ENCODE measurements at places on chromosomes 5 and 9.

- peak; percentile 15 for DNase-seq
Observed at GRCh38 chr9:17578911-17579793, at the start of gene SH3GL2. Gene SH3GL2 (plus strand): TSS chr9:17579066.

DNA sequence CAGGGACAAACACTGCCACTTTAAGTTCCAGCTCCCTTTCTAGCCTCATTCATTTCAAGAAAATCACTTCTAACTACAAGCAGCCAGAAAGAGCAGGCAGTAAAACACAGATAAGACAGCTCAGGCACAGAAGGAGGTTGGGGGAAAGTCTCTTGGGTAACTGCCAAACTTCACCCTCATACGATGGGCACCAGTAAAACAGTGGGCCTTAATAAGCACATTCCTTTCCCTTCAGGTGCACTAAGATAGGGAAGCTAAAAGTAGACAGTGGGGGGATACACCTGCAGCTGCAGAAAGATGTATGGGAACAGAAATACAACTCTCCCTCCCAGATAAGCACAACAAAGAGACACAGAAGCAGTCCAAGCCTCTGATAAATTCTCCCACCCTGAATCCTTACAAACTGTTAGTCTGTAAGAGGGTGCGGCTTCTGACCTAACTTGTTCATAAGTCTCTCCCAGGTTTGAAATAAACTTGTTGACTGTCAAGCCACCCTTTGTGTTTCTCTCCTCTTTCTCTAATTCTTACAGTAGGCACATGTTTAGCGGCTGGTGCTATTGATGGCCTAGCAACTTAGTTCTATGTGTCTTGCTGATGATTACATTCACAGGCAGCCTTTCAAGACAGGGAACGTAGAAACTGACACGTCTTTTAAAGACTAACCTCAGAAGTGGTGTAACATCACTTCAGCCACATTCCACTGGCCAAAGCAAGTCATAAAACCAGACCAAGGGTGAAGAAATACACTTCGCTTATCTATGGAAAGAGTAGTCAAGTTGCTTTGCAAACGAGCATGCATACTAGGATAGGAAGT is 6.8 kb upstream of the CKS2 start:
- DNase-seq = no peak

- no peak for DNase-seq
Observed at GRCh38 chr5:1380910-1381309, 36.0 kb upstream of the CLPTM1L start.

DNA sequence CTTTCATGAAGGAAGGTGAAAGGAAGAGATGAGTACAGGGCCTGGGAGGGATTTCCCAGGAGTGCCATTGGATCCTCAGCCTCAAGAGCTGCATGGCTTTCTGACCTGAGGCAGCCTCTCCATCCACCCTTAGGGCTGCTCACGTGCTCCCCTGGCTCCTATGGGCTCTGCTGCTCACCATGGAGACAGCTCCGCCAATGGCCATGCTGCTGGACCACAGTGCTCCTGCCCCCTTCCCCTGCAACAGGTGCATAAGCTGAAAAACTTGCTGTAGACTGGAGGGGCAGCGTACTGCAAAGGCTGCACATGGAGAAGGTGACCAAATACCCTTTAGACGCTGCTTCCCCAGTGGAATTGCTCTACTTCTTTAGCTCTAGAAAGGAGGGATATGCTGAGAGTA is 112.7 kb upstream of the PANK3 start:
- no peak for DNase-seq

GRCh38 chr5:53480416-53481158 is at the start of gene FST:
Gene FST (plus strand): TSS chr5:53480629. CDS start chr5:53480792, 163 bp downstream.
- DNase-seq = peak; percentile 28

- no peak for DNase-seq
Observed at GRCh38 chr5:176527246-176528222, 9.7 kb downstream of the RNF44 start.

- DNase-seq = no peak
Observed at GRCh38 chr9:83154821-83155220, 91.9 kb upstream of the RASEF start.

DNA sequence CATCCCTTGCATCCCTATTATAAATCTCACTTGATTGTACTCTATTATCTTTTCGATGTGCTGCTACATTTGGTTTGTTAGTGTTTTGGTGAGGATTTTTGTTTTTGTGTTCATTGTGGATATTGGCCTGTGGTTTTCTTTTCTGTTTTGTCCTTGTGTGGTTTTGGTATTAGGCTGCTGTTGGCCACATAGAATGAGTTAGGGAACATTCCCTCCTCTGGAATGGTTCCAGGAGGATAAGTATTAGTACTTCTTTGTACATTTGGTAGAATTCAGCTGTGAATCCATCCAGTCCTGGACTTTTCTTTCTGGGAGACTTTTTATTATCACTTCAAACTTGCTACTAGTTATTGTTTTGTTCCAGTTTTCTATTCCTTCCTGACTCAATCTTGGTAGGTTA is 287.2 kb downstream of the CWC27 start:
- no peak for DNase-seq

DNA sequence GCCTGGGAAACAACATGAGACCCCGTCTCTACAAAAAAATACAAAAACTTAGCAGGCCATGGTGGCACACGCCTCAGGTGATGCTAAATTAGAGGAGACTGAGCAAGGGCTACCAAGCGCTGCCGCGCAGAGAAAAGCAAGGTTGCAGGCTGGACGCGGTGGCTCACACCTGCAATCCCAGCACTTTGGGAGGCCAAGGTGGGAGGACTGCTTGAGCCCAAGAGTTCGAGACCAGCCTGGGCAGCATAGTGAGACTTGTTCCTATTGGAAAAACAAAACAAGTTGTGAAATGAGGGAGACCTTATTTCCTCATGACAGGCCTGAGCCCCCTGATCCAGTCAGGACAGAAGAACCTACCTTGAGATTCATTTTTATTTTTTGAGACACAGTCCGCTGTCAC is 11.5 kb downstream of the RNF44 start:
- DNase-seq = no peak

- no peak for DNase-seq
Observed at GRCh38 chr9:136686794-136687711, at the start of gene AGPAT2. Gene AGPAT2 (minus strand): TSS chr9:136687457. CDS start chr9:136687357, 100 bp downstream.

- peak; percentile 37 for DNase-seq
Observed at GRCh38 chr5:76175051-76175666, 92.0 kb downstream of the SV2C start.

- DNase-seq = no peak
Observed at GRCh38 chr9:92754091-92754745, 10.4 kb downstream of the BICD2 start.

- DNase-seq = no peak
Observed at GRCh38 chr9:110832926-110833325, 164.3 kb downstream of the MUSK start.

GRCh38 chr9:7259544-7260241 is 501.9 kb downstream of the KDM4C start:
- no peak for DNase-seq

DNA sequence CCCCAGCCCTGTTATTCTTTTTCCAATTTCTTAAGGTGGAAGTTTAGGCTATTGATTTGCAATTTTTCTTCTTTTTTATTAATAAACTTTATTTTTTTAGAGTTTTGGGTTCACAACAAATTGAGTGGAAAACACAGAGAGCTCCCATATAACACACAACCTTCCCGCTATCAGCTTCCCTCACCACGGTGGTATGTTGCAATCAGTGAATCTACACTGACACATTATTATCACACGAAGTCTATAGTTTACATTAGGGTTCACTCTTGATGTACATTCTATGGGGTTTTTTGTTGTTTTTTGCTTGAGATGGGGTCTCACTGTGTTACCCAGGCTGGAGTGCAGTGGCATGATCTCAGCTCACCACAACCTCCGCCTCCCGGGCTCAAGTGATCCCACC is 4.8 kb upstream of the NFX1 start:
- DNase-seq = no peak

DNA sequence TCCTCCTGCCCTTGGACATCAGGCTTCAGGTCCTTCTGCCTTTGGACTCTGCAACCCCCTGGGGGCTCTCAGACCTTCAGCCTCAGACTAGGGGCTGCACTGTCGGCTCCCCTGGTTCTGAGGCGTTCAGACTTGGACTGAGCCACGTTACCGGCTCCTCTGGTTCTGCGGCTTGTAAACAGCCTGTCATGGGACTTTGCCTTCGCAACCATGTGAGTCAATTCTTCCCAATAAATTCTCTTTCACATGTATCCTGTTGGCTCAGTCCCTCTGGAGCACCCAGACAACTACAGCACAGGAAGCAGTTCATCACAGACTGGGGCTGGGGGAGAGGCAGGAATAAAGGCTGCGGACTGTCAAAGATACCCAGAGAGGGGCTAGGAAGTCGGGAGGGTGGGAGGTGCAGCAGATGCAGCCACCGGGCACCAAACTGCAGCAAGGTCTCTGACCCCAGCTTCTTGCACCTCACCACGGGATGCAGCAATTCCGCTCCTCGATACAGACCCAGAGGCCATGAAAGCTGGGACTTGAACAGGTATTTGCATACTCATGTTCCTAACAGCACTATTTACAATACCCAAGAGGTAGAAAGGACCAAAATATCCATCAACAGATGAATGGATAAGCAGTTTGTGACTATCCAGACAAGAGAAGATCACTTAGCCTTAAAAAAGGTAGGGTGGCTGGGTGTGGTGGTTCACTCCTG is 100.8 kb downstream of the COL23A1 start:
- DNase-seq = no peak

GRCh38 chr5:107282061-107282460 is 388.7 kb downstream of the EFNA5 start:
- DNase-seq = no peak

DNA sequence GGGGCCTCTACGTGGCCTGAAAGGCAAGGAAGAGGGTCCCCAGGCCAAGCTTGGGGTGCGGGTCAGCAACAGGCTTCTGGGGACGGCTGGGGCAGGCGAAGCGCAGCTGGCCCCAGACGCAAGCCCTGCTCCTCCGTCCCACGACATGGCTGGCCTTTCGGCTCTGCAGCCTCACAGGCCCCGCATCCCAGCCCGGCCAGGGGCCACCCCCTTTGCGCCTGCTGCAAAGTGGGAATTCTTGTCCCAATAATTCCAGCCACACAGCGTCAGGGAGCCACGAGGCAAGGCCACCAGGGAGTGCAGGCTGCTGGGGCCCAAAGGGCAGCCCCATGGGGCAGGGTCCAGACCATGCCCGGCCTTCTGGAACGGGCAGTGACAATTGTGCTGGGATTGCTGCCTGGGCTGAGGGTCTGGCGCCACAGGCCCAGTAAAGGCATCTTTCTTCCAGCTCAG is 1.1 kb upstream of the ENTPD2 start:
- DNase-seq = no peak

DNA sequence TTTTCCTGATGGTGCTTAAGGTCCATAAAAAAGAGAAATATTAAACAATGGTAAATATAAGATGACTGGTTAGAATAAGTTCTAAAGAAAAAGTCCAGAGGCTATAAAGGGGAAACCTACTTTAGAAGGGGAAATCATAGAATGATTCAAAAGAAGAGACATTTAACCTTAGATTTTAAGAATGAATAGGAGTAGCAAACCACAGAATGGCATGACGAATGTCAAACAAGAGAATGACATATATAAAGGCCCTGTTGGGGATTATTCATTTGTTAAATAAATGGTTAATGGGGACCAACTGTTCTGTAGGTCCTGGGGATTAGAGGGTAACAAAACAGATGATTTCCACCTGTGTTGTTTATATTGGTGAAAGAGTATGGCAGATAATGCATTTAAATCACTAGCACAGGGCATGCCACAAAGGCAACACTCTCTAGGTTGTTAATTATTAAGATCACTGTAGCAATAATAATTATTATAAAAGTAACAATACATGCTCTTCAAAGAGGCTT is 495.2 kb upstream of the GRIA1 start:
- DNase-seq = no peak

GRCh38 chr5:15431923-15432322 is 68.1 kb upstream of the FBXL7 start:
- no peak for DNase-seq

GRCh38 chr5:102713278-102713677 is 41.8 kb upstream of the PAM start:
- DNase-seq = no peak

- DNase-seq = peak; percentile 64
Observed at GRCh38 chr9:127568971-127569885, 42.8 kb upstream of the STXBP1 start.

DNA sequence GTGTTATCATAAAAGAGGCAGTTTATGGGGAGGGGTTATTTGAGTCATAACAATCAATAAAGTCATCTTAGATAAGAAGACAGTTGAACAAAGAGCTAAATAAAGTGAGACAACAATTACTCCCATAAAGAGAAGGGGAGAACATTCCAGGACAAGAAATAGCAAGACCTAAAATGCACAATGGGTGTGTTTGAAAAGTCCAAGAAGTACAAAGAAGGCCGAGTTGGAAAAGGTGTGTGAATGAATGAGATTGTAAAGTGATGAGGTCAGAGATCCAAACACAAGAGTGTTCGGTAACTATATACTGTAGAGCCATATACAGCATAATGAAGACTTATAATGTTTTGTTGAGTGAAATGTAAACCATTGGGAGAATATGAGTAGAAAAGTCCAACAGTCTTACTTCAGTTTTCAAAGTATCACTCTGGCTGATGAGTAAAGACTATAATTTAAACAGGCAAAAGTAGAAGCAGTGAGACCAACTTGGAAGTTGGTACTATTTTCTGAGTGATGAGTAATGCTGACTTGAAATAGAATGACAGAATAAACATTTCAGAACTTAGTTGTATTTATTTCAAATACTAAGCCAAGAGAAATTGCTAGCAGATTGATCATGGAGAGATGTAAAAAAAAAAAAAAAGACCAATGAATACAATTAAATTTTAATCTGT is 868.7 kb upstream of the CDH9 start:
- DNase-seq = no peak

DNA sequence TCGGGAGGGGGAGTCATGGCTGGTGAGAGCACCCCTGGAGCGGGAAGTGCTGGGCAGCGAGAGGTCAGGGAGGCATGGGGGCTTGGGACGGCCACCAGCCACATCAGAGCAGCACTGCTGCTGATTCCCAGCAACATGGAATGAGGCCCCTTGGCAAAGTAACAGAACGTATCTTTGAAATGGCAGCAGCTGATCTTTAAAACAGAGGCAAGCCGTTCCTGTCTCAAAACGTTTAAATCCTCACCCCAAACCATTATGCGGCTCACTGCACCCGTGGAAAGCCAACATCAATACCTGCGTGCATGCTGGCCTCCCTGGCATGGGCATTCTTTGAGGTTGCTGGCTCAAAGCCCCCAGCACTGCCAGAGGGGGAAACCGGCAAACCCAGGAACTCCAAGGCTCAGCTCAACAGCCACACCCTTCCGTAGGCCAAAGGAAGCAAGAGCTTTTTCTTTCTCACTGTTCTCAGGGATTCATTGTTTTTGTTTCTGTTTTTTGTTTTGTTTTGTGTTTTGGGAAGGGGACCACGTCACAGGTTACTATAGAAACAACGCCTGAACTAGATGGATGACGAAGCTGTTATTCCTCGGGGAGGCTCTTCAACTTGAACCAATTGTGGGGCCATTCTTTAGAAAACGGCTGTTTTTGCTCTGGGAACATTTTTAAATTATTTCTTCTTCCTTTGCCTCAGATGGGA is 28.1 kb upstream of the OBP2B start:
- peak; percentile 74 for DNase-seq

GRCh38 chr5:141874262-141874964 is 3.8 kb downstream of the PCDH1 start:
- DNase-seq = no peak

- DNase-seq = peak; percentile 53
Observed at GRCh38 chr5:54460181-54460919, 4.9 kb downstream of the HSPB3 start.

GRCh38 chr9:33750307-33750838 is 45.0 kb upstream of the PRSS3 start:
- peak; percentile 29 for DNase-seq

GRCh38 chr9:7827792-7828191 is 28.2 kb upstream of the DMAC1 start:
- DNase-seq = no peak

- DNase-seq = no peak
Observed at GRCh38 chr5:139399501-139400121, 4.3 kb downstream of the SPATA24 start.

GRCh38 chr5:160269017-160269416 is 39.7 kb downstream of the FABP6 start:
- DNase-seq = peak; percentile 84
